ENCODE measurements at places on chromosomes 2 and 18. TPM values are rescaled to one million over a fixed set of nuclear protein-coding genes. Genes with fewer than 3 reads are reported as not detected.

DNA sequence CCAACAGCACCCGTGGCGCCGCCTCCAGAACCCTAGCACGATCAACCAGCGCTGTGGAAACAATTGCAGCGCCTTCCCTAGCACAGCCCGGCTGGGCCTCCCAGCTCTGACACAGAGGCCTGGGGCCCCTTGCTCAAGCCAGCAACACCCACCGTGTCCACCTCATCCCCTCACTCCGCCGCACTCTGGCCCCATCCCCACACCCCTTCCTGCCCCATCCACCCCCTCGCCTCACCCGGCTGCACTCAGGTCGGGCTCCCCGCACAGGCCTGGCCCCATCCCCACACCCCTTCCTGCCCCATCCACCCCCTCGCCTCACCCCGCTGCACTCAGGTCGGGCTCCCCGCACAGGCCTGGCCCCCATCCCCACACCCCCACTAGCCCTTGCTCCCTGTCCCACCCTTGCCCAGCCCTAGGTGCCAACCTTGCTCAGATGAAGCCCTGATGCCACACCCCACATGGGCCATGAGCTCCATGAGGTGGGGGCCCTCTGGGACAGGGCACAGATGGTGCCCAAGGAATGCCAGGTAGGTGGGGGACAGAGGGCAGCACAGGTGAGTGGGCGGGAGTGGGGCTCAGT lies 28.7 kb downstream of the KIF1A start:
- peak; percentile 66 for DNase-seq

GRCh38 chr2:112182581-112183034 lies 44.4 kb downstream of the FBLN7 start:
- no peak for DNase-seq

GRCh38 chr2:19914266-19914975 lies 12.6 kb upstream of the TTC32 start:
- DNase-seq = no peak

DNA sequence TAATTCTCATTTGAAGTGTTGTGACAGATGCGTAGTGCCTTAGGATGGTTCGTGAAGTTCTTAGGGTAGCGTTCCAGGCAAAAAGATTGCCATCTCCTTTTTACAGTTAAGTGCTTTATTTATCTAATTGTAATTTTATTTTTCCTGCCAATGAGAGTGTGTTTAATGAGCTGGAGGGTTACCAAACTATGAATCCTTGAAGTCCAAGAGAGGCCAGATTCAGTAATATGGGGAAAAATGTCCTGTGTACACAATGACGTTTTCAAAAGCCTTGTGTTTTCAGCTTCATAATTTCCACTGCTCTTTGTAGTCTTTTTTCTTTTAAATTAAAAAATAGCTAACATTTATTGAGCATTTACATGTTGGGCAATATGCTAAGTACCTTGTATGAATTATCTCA lies 23.8 kb downstream of the ACYP2 start:
- DNase-seq = no peak

DNA sequence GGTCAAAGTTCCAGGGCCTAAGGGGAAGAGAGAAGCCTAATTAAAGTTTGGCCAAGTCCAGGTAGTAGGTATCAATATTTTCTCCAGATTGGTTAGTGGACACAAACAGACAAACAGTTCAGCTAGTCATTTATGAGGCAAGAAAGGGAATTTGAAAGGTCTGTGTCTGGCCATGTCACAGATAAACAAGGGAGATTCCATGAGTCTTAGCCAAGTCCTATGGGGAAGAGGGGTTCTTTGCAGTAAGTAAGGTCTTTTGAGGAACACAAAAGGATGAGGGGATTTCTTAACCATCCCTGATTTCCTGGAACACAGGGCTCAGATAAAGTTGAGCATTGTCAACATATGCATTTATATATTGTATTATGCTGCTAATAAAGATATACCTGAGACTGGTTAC lies 310.8 kb downstream of the PLCL1 start:
- no peak for DNase-seq

Gene PIEZO2
- total RNA-seq = 7.5 TPM

DNA sequence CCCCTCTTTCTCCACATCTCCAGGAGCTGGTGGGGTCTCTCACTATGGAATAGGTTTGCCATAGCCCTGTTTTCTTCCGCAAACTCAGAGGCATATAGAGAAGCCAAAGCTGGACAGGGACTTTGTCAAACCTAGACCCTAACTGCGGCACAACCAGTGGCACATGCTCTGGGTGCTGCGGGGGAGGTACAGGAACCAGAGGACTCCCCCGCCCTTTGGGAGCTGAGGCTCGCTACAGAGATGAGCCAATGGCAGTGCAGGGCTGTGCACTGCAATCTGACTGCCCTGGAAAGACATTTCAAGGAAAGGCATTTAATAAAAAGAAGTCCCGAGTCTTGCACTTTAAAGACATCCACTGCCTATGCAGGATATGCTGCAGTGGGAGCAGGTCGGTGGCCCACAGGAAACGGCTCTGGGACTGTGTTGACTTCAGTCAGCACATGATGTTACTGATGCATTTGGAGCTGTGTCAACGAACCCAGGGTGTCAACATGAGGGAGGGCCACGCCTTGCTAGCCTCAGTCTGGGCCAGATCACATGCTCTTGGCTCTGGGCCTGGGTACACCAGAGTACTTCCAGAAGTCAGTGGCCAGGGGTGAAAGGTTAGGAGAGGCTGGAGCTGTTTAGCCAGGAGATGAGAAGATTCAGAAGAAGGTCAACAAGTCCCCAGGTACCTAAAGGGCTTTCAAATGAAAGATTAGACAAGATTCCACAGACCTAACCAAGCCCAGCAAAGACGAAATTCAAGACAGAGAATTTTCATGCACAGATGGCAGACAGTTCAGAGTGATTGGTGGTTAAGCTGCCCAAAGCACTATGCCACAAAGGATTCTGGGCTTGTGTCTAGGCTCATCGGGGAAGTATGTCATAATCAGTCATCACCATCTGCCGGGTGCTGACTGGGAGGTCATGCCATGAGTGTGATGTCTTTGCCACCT lies 8.2 kb downstream of the SLC35F6 start:
- peak; percentile 97 for DNase-seq

GRCh38 chr18:68148863-68149262 lies 566.0 kb downstream of the TMX3 start:
- DNase-seq = no peak

Gene KLHL41
- total RNA-seq = 0.60 TPM

Gene LYPD6
- total RNA-seq = 0.23 TPM

GRCh38 chr18:12327510-12328178 lies 19.6 kb downstream of the TUBB6 start:
- DNase-seq = peak; percentile 94

- DNase-seq = no peak
Measured at GRCh38 chr2:239438368-239438767, 37.5 kb upstream of the HDAC4 start.

Gene MATN3
- total RNA-seq = 2.3 TPM

Gene RAPGEF4
- 6.2 TPM for total RNA-seq

Gene ALK
- not detected for total RNA-seq

GRCh38 chr2:188835006-188835405 lies 139.2 kb upstream of the COL3A1 start:
- DNase-seq = no peak

- DNase-seq = no peak
Measured at GRCh38 chr2:238651306-238652052, 196.4 kb upstream of the TWIST2 start.

Gene GULP1
- 25.9 TPM for total RNA-seq

Gene ERCC3
- total RNA-seq = 28.2 TPM

DNA sequence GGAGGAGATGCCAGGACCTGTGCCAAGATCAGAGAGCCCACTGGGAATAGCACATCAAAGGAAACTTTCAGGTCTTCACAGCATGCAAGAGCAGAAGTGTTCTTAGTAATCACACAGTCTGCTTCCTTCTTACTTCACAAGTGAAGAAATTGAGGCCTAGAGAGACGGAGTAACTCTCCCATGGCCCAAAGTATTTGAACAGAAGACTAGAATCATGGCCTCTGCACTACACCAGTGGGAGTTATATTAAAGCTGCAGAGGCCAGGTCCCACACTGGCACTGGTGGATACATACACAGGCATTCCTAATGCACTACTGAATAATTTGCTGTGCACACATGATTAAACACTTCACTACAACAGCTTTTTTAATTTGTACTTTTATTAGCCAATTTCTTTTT lies 107.6 kb upstream of the RMP24 start:
- DNase-seq = no peak

GRCh38 chr2:85589181-85589580 lies 5.0 kb downstream of the VAMP5 start:
- no peak for DNase-seq

DNA sequence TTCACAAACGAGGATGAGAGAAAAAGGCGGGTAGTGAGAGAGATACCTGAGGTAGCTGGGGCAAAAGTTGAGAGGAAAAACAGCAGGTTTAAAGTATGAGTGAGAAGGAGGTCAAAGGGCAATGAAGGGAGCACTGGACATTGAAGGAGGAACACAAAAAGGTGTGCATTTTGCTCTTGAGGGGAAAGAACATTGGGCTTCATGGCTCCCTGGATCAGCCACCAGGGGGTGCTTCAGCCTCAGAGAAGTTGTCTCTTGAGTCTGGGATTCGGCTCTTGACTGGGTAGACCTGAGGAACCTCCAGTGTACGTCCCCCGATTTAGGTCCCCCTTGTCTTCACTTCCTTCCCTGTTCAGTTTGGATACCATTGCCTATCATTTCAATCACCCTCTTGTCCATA lies 128.5 kb downstream of the RAPGEF4 start:
- DNase-seq = no peak

Gene UCN
- total RNA-seq = 1.2 TPM

- no peak for DNase-seq
Measured at GRCh38 chr2:88177556-88177955, 7.4 kb downstream of the THNSL2 start.

- no peak for DNase-seq
Measured at GRCh38 chr18:56510108-56510507, 128.3 kb downstream of the TXNL1 start.

- DNase-seq = peak; percentile 72
Measured at GRCh38 chr2:232878855-232879617, 9.0 kb downstream of the SNORC start.

GRCh38 chr2:156471762-156472161 lies 35.6 kb downstream of the GPD2 start:
- no peak for DNase-seq

Gene LRRC30
- total RNA-seq = not detected

GRCh38 chr18:72652990-72653593 lies 109.0 kb upstream of the CBLN2 start:
- DNase-seq = no peak

- DNase-seq = no peak
Measured at GRCh38 chr2:2621855-2622254, 290.8 kb upstream of the MYT1L start.

DNA sequence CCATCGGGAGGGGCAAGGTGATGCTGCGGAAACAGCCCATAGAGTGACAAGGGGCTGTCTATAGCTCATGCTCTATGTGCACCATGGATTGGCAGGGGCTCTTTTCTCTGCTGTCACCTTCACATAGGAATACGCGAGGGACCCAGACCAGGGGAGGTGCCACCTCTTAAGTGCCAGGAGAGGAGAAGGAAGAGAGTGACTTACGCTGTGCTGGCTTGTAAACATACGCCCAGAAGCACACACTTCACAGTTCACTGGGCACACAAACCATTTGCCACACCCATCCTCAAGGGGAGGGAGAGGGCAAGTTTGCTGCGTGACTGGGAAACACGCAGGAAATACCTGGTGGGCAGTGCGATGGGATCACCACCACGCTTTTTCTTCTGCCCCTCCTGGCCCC lies 65.1 kb upstream of the GPR45 start:
- DNase-seq = no peak

Gene CLEC4F
- total RNA-seq = 0.32 TPM

Gene ABCG8
- total RNA-seq = not detected

DNA sequence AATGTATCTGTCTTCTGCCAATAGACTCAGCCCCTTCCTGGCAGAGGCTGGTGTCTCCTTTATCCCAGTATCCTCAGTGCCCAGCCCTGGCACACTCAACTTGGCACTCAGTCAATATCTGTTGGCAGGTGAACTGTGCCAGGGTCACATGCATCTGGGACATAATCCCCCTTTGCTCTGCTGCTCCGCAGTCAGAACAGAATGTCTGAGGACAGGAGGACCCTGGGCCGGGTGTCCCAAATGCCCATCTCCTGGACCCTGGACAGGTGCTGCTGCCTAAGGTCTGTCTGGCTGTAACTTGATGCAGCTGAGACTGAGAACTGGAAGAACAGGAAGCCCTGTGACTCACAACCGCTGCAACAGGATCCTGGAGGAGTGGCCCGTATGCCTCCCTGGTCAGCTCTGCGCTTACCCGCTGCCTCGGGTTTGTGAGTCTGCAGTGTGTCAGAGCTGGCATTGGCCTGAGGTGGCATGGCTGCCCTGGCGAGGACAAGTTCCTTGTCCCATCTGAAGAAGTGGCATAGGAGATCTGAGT lies 11.4 kb downstream of the HK2 start:
- DNase-seq = peak; percentile 90

DNA sequence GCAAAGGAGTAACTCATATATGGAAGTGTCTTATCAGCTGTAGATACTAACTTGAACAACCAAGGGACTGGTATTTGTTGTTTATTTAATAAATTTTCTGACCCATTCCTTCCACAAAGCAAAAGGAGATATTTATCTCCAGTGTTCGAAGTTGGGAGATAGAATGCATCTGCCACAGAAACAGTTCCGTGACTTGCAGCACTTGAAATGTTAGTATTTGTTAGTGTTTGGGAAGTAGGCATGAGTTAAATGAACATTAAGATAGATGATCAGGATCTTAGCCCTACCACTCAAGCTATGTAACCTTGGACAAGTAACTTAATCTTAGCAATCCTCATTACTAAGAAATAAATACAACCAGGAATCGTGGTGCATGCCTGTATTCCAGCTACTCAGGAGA lies 12.1 kb upstream of the SULT1C4 start:
- DNase-seq = no peak

DNA sequence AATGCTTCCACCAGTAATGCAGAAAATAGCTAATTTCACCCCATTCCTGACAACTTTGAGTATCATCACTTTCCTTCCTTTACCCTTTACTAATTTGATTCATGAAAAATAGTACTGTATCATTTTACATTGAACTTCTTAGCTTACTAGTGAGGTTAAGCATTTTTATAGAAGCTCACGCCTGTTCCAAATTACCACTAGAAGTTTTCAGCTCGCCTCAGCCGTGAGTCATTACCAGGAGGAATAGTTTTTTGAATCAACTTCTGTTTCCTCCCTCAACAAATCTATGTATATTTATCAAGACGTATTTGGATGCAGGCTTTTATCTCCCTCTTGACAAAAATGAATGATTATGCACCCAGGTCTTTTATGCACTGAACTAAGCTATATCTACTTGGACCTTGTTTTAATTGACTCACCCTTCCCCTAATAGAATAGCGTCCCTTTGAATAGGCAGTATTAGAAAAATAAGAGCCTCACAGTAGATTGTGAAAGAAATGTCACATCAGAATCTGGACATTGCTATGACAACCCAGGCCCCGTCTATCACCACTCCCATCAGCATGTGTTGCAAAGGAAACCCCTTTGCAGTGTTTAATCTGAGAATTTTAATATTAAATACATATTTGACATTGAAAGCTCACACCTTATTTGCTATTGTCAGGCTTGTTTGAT lies 207.4 kb upstream of the NRP2 start:
- no peak for DNase-seq

GRCh38 chr2:208062113-208062512 lies 36.8 kb upstream of the PLEKHM3 start:
- no peak for DNase-seq
